ENCODE measurements at places on chromosomes 1 and 21.
A peak's percentile ranks its signal among the peaks of the same experiment; 100 is the strongest.

DNA sequence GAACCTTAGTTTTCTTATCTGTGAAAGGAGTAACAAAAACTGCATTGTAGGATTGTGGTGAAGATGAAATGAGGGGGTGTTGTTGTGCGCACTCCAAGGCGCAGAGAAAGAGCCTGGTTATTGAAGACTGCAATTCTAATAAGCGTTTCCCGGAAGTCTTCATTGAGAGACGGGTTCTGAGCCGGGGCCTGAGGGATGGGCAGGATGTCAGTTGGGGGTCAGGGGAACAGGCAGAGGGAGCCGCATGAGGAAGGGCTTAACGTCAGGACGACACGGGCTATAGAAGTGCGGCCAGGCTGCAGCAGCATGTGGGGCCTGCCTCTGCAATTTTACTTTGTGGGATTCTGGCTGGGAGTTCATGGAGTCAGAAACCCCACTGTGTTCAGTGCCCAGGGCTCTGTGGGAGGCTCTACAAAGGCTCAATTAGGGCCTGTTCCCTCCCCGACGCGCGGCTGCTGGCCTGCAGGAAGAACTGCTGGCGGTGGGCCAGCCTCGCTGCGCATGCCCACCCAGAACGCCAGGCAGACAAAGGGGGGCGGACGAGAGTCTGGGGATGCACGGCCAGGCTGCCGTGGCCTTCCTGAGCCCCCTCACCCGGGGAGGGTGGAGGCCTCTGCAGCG is 20.7 kb downstream of the TRIM62 start:
- no peak for DNase-seq

- peak; percentile 54 for DNase-seq
Measured at GRCh38 chr1:157948312-157949073, 45.0 kb upstream of the KIRREL1 start.

DNA sequence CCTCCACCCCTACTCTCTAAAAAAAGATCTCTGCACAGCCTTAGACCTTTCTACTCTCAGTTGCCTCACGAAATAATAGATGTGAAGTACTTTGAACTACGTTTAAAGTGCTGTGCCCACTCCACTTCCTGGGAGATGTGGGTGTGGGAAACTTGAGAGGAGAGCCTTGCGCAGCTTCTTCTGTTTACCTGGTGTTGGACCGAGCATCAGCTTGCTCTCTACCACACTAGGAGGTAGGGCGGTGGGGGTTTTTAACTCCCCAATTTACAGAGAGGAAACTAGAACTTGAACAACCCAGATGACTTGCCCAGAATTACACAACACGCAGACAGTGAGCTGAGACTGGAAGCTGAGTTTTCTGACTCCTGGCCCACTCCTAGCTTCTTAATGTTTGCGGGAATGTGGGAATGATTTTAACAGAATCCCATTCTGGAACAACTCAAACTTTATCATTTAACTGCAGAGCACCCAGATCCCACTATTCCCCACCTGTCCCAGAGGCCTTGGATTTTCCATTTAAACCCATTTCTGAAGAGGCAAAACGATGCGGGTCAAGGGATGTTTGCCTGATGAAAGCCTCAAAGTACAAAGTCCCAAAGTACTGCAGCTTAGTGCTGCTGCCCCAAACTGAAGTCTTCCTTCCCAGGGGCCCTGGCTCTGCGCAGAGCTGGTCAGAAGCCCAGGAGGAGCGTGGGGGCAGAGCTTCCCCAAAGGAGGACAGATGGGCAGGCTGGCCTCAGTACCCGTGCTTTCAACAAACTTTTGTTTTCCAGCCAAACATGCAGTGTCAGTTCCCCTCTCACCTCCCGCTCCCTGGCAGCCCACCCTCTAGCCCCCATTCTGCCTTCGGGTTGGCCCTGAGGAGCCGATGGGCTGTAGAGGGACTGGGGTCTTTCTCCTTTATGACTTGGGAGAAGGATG is 19.0 kb downstream of the BTG2 start:
- no peak for DNase-seq

GRCh38 chr21:39674801-39675200 is 62.1 kb downstream of the B3GALT5 start:
- DNase-seq: no peak

DNA sequence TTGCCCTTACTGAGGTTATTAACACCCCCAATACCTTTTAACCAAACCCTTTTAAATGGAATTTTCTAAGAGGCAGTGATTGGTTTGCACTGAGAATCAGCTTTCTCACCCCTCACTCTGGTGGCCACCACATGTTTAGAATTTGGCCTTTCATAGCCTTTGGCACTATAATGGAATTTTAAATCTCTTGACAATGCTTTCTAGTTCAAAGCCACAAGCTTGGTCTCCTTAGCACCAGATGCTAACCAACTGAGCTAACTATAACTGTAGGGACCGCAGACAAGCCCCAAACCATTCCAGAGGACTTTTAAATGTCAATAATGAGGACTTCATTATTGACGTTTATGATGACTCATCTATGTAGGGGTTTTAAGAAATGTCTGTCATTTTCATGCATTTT is 238.7 kb upstream of the SNX7 start:
- DNase-seq: no peak

GRCh38 chr1:35560256-35561225 is 2.9 kb downstream of the NCDN start:
- DNase-seq: no peak

GRCh38 chr1:44044071-44044801 is 13.0 kb upstream of the SLC6A9 start:
- peak; percentile 28 for DNase-seq

DNA sequence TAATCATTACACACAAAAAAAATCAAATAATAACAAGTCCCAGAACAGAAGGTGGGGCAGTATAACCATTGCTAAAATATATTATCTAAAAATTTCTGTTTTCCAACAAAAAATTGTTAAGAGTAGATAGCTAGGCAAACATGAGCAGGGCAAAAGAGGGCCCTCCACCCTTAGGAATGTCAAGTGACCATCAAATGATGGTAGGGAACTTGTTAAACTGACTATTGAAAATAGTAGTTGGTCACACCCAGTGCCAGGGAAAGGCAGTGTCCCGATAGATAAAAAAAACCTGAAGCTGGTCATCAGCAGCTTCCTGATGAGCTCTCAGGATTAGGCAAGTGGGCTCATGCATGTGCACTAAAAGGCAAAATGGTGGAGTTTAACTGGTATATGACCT is 18.4 kb upstream of the COP1 start:
- no peak for DNase-seq

DNA sequence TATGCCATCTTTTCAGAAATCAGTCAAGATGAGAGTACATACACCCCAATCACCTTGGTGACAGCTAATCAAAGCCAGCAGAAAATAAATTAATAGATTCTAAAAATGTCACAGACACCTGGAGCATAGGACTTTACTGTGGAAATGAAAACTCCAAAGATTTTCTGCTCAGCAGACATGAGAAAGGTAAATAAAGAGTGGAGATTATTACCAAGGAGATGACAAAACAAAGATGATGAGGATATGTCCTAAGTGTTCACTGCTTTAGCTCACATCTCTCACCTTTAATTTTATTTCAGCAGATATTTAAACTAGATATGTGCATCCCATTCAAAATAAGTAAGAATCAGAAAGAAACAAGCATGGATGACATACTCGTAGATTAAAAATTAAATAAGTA is 14.8 kb upstream of the KCNT2 start:
- DNase-seq: no peak

GRCh38 chr1:234845836-234846235 is 235.9 kb upstream of the IRF2BP2 start:
- DNase-seq: no peak

DNA sequence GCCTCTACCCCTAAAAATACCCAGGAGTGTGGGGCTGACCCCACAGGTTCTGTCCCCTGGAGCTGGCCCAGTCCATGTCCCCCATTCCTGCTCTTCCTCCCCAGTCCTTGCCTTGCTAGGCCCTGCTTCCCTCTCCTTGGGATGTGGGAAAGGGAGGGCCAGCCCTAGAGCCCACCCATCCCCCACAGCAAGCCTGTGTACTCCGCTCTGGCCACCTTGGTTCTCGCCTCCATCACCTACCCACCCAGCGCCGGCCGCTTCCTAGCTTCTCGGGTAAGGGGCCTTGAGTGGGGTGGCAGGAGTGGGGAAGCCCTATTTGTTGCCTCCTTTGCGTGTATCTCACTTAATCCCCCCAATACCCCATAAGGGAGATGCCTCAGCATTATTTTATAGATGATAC is 6.7 kb downstream of the CLCNKB start:
- no peak for DNase-seq

- DNase-seq: no peak
Measured at GRCh38 chr1:53406551-53407235, 52.5 kb upstream of the DMRTB1 start.

DNA sequence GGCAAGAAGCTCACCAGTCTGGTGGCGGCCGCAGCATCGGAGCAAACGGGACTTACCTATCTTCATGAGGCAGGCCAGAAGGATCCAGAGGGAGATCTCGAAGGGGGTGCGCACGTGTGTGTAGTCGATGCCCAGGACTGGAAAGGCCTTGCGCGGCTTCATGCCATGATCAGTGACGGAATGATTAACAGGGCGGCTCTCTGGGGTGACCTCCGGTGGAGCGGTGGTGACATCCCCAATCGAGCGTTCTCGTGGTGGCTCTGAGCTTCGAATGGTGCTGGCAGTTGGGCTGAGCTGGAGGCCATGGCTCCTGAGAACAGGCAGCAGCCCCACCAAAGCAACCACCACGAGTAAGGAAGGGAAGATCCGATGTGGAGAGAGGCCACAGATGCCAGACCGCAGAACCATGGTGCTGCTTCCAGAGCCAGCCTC is 982 bp downstream of the SLC9A1 start:
- DNase-seq: no peak

GRCh38 chr21:42265231-42265812 is 46.4 kb downstream of the ABCG1 start:
- no peak for DNase-seq

GRCh38 chr1:221806984-221807383 is 65.1 kb upstream of the DUSP10 start:
- no peak for DNase-seq

- no peak for DNase-seq
Measured at GRCh38 chr1:38533772-38534472, 325.6 kb downstream of the RRAGC start.

DNA sequence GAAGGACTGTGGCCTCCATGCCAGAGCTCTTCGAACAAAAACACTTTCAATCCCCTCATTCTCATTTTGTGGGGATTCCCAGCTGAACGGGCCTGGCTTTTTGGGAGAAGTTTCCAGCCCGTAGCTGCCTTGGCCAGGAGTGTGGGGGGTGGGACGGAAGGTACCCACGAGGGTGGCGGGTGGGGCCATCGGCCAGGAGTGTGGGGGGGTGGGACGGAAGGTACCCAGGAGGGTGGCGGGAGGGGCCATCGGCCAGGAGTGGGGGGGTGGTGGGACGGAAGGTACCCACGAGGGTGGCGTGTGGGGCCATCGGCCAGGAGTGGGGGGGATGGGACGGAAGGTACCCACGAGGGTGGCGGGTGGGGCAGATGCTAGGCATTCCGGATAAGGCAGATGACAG is 71.7 kb upstream of the ZBTB18 start:
- DNase-seq: no peak

GRCh38 chr1:2598329-2598931 is 11.9 kb downstream of the PRXL2B start:
- DNase-seq: no peak

GRCh38 chr1:45843474-45843905 is 40.1 kb downstream of the MAST2 start:
- DNase-seq: peak; percentile 55

- DNase-seq: no peak
Measured at GRCh38 chr1:54054438-54054749, 986 bp downstream of the TCEANC2 start.

DNA sequence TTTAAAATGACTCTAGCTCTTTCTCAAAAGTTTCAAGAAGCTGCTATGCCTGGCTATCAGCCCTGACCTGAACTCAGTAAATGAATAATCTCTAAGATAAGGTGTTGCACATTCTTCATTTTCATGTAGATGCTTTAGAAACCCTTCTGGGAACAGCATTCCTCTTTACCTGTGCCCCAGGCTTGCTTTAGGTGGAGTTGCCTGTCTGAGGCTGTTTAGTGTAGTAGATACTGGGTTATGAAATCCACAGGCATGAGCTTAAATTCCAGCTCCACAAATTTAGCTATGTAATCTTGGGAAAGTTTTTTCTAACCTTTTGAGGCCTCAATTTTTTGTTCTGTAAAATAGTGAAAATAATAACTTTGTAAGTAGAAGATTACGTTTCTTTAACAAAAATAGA is 41.6 kb downstream of the ATP6V1G3 start:
- DNase-seq: no peak

DNA sequence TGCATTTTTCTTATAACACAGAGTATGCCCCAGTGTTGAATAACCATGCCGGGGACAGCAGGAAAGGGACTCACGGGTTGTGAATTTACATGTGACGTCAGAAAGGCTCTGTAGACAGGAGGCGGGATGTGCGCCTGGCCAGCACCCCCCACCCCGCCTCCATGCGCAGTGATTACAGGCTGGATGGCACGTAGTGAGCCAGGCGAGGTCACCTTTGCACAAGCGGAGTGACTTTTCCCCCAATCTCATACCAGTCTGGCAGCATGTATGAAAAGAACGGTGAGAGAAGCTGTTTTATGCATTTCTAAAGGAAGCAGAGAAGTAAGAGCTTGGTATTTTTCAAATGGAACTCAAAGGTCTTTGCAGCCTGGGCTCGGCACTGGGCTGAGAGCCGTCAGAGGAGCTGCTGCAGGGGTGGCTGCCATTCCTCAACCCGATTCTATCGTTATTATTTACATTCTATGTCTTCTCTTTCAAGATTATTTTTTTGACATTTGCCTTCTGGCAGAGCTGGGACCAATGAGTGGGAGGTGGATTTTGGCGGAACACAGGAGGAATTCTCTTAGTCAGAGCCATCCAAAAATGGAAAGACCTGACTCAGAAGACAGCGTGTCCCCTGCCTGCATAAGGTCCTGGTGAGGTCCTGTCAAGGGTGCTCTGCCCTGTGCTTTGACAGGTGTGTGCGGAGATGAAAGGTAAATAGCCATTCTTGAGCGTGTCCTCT is 115.6 kb upstream of the SLC45A1 start:
- DNase-seq: peak; percentile 92

- no peak for DNase-seq
Measured at GRCh38 chr1:231606712-231607111, 19.9 kb upstream of the DISC1 start.

GRCh38 chr1:60394436-60394835 is 320.9 kb upstream of the C1orf87 start:
- DNase-seq: peak; percentile 4
